A549 treated with DMSO at 1 μM for 4 hours (cell line): ENCODE measurements at places on chromosomes 4 and X. TPM values are rescaled to one million over a fixed set of nuclear protein-coding genes. Genes with fewer than 3 reads are reported as not detected.

DDX53 gene
- not detected in 5 replicates for total RNA-seq

UGT2A1 gene
- total RNA-seq, result not detected in 5 replicates

SPINK2 gene
- total RNA-seq, result not detected in 5 replicates

HPSE gene
- 0.92 to 1.5 TPM (median 1.3 TPM) in 5 replicates for total RNA-seq

IL13RA2 gene
- 0.06 to 0.27 TPM (median 0.08 TPM) in 4 of 5 replicates, not detected in the other for total RNA-seq

GNRHR gene
- total RNA-seq, result not detected in 5 replicates

WDR17 gene
- total RNA-seq, result 1.6 to 2.9 TPM (median 2.1 TPM) in 5 replicates

PNMA3 gene
- 0.10 to 0.30 TPM (median 0.24 TPM) in 5 replicates for total RNA-seq

CCDC120 gene
- 2.7 to 4.6 TPM (median 3.9 TPM) in 5 replicates for total RNA-seq

NAP1L3 gene
- total RNA-seq, result 0.22 to 0.61 TPM (median 0.40 TPM) in 5 replicates

FATE1 gene
- not detected in 5 replicates for total RNA-seq

KCNIP4 gene
- total RNA-seq, result not detected in 5 replicates

GUCY1B1 gene
- 0.17 to 0.38 TPM (median 0.26 TPM) in 5 replicates for total RNA-seq

BGN gene
- not detected in 5 replicates for total RNA-seq

PWWP3B gene
- total RNA-seq, result not detected in 5 replicates

GLRA3 gene
- total RNA-seq, result not detected in 5 replicates

MAGEA11 gene
- total RNA-seq, result not detected in 5 replicates

MXRA5 gene
- total RNA-seq, result not detected in 5 replicates

GASK1B gene
- 0.57 to 0.75 TPM (median 0.63 TPM) in 5 replicates for total RNA-seq

S100P gene
- 21.3 to 67.3 TPM (median 61.9 TPM) in 5 replicates for total RNA-seq

IL3RA gene
- 0.10 to 0.42 TPM (median 0.21 TPM) in 5 replicates for total RNA-seq

SOWAHD gene
- 0.09 to 0.14 TPM (median 0.10 TPM) in 4 of 5 replicates, not detected in the other for total RNA-seq

TEX11 gene
- not detected in 5 replicates for total RNA-seq

ASB9 gene
- total RNA-seq, result 21.5 to 25.6 TPM (median 22.1 TPM) in 5 replicates

SERPINA7 gene
- total RNA-seq, result not detected in 5 replicates

RASL11B gene
- total RNA-seq, result 0.05 to 0.17 TPM (median 0.11 TPM) in 4 of 5 replicates, not detected in the other

USP26 gene
- total RNA-seq, result not detected in 5 replicates

COL25A1 gene
- total RNA-seq, result not detected in 5 replicates

MSANTD1 gene
- total RNA-seq, result 0.15 to 0.18 TPM (median 0.16 TPM) in 4 of 5 replicates, not detected in the other

HELT gene
- not detected in 5 replicates for total RNA-seq
